SHP77 treated with DMSO at 0.1 percent for 48 hours (cell line): ENCODE measurements at places on chromosomes 2 and 18.

- DNase-seq, result peak; percentile 93
Measured at GRCh38 chr2:2057125-2057721, 273.9 kb downstream of the MYT1L start.

- no peak for DNase-seq
Measured at GRCh38 chr2:184734338-184734737, 136.0 kb downstream of the ZNF804A start.

GRCh38 chr2:190972213-190972612 is 41.8 kb downstream of the STAT1 start:
- DNase-seq, result no peak

- no peak for DNase-seq
Measured at GRCh38 chr2:219460424-219460926, 25.8 kb downstream of the SPEG start.

GRCh38 chr2:85112906-85113625 is 20.1 kb upstream of the TCF7L1 start:
- no peak for DNase-seq

- no peak for DNase-seq
Measured at GRCh38 chr2:37800176-37800858, 124.8 kb upstream of the RMDN2 start.
